ENCODE measurements at places on chromosomes 11 and 22.

- no peak for DNase-seq
Measured at GRCh38 chr11:72815110-72815618, 953 bp downstream of the ATG16L2 start.

DNA sequence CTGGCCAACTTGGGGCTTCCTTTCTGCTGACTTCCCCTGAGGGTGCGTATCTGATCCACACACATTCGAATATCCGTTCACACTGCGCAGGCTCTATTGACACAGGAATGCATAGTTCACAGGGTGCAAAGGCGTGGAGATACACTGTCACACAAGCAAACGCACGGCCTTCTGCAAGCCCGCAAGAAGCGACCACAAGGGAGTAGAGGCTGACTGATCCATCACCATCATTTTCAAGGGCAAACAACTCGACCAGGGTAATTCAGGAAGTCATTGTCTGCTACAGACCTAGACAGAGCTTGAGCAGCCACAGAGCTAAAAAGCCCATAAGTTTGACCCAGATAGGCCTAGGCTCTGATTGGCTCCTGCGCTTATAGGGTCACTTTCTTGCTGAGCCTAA lies 392.3 kb downstream of the MN1 start:
- no peak for DNase-seq

GRCh38 chr11:135043434-135043833 lies 631.4 kb upstream of the B3GAT1 start:
- DNase-seq, result no peak

DNA sequence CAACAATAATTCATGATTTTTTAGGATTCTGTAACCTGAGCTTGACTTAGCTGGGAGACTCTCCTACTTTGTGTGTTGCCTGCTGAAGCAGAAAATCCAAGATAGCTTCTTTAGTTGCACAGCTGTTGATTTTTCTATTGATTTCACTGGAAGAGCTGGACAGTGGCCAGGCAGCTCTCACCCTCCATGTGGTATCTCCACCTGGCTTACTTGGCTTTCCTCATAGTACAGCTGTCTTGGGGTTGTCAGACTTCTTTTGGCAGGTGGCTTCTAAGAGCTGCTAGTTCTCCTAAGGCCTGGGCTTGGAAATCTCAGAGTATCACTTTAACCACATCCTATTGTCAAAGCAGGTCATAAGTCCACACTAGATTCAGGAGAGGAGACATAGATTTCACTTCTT lies 130.8 kb upstream of the SPON1 start:
- DNase-seq, result no peak

DNA sequence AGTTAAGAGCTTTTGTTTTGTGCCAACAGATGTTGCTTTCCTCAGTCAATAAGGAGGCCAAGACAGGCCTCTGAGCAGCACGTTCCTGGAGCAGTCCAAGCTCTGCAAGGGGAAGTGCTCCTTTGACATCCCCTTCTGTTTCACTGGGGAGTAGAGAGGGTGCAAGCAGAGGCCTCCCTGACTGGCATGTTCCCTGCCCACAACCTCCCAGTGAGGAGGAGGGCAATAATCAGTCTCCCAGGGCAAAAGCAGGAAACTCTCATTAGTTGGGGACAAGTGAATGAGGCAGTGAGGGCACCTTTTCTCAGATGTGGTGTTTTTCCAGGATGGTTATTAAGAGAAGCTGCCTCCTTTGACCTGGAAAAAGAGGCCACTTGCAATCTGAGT lies 79.5 kb upstream of the ZBED5 start:
- DNase-seq, result no peak

DNA sequence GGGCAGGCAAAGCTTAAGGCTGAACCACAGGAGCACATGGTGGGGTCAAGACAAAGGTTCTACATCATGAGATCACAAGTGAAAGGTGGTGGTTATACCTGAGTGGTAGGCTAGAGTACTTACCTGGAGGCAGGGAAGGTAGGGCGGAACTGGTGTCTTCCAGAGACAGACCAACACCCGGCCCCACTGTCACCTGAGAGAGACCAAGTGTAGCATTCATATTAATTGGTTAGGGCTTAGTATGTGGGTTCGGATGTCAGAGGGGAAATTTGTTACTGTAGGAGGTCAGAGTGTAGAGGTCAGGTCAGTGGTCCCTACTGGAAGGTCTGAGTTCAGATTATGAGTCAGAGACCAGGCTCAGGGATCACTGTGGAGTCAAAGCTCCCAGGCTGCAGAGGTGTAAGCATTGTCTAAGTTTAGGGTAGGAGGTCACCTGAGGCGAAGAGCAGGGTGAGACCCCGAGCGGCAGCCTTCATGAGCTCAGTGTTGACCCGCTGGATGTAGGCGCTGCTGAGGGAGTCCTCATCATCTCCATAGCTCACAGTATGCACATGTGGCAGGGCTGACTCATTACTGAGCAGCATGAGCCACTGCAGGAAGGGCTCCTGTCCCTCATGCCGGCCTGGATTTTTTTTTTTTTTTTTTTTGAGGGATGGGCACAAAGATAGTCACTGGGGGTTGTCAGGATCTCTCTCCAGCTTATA lies 3.2 kb downstream of the TPP1 start:
- no peak for DNase-seq

DNA sequence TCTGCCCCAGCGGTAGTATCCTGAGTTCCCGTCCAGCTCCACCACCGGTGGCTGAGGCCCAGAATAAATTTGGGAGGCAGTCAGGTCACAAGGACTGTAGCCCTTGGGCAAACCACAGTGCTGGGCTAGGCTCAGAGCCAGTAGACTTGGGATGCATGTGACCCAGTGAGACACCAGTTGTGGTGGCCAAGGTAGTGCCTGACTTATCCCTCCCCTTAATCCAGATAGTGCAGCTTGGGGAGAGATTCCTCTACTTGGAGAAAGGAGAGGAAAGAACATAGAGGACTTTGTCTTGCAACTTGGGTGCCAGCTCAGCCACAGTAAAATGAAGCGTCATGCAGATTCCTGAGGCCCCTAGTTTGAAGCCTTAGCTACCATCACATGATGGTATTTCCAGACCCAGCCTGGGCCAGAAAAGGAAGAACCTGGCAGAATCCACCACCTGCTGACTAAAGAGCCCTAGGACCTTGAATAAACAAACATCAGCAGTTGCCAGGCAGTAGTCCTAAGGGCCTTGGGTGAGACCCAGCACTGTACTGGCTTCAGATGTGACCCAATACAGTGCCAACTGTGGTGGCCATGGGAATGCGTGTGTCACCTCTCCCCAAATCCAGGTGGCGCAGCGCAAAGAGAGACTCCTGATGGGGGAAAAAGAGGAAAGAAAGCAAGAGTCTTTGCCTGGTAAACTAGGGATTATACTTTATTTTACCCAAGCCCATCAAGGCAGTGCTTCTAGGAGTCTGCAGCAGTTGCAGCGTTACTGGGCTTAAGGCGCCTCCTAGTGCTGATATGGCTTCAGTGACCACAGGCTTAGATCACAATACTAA lies 17.0 kb upstream of the DDX10 start:
- no peak for DNase-seq

GRCh38 chr11:2328656-2329354 lies 27.0 kb downstream of the TSPAN32 start:
- no peak for DNase-seq

GRCh38 chr11:830295-831117 lies 2.2 kb upstream of the CD151 start:
- peak; percentile 99 for DNase-seq

DNA sequence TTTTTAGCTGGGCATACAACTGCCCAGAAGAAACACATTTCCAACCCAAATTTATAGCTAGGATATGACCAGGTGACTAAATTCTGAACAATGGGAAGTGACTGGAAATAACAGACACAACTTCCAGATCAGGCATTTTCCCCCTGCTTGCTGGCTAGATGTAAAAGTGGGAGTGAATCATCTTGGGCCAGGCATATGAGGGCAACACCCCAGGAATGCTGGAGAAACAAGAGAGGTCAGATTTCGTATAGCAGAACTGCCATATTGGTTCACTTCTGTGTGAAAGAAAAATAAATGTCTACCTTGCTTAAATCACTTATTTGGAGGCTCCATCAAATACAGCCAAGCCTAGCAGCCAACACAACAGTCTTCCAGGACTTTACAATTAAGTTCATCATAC lies 7.4 kb downstream of the ATL3 start:
- DNase-seq, result no peak

DNA sequence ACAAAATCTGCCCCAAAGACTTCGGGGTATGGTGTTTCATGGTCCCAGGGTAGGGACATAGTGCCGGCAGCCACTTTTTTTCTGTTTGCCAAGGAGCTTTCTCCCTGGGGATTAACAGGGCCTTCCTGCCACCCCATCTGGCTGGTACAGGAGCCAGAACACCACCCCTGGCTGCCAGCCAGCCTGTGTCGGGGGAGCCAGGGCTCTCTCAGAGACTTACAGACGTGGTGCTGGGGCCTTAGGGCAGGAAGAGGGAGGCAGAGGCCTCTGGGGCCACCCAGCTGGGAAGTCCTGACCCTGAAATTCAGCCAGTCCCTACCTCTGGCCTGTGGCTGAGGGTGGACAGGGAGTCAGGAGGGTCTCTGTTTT lies 52.4 kb upstream of the CDON start:
- DNase-seq, result no peak

DNA sequence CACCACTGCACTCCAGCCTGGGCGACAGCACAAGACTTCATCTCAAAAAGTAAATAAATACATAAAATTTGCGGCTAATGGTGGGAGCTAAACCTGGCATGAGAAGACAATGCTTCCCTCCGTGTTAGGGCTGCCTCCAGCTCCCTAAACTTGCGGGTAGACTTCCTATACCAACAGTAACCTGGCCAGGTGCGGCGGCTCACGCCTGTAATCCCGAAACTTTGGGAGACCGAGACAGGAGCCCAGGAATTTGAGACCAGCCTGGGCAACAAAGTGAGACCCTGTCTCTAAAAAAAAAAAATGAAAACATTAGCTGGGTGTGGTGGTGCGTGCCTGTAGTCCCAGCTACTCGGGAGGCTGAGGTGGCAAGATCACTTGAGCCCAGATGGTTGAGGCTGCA lies 25.3 kb downstream of the SLC25A18 start:
- DNase-seq, result no peak

GRCh38 chr22:37063431-37064420 lies 12.2 kb downstream of the KCTD17 start:
- DNase-seq, result peak; percentile 64
